ENCODE measurements at places on chromosomes 2 and 18.

DNA sequence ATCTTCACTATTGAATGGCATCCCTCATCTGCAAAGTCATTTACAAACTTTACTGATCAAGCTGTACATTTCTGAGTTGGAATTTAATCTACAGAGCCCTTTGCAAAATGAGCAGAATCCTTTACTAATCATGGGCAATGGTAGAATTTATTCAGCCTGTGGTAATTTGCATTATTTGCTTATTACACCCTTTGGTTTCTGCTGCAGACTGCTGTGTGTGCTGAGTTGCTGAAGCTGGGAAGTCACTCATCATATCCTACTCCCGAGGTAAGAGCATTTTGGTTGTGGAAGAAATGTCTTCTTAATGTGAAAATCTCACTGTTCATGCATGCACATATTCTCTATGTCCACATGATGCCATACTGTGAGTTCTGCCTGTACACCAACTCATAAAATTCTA is 357.4 kb upstream of the SLC39A10 start:
- no peak for DNase-seq

GRCh38 chr2:14756122-14756541 is 123.6 kb downstream of the LRATD1 start:
- DNase-seq = peak; percentile 3

DNA sequence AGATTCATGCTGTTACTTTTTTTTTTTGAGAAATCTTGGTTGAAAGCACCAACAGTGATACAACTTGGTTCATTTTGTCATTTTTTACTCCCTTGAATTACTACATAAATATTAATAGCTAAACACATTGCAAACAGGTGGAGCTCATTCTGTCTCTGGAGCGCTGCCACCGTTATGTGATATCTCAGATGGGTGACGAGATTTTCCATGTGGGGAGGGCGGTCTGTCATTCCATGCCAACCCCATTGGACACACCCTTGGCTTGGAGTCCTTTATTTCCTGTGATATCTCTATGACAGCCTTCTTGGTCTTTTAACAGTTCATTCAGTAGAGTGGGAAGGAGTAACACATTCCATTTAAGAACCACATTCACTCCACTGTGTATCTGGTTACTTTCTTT is 794.8 kb downstream of the SATB2 start:
- DNase-seq = no peak

- no peak for DNase-seq
Measured at GRCh38 chr2:132975193-132976105, 305.4 kb upstream of the LYPD1 start.

GRCh38 chr2:85812094-85812735 is 58.4 kb downstream of the ATOH8 start:
- DNase-seq = no peak

DNA sequence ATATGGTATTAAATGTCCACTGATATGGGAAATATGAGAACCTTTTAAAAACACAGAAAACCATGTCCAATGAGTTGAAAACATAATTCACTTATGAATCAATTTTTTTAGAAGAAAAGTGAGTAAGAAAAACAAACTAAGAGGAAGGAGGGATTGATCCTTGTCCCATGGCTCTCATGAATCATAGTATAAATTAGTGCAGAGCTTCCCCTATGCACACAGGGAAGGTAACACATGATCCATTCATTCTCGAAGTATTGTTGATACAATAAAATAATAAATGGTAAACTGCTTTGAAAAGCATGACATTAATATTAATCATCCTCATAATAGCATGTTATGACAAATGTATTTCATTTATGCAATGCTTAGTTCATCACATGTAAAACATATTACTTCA is 872.0 kb upstream of the CNTNAP5 start:
- no peak for DNase-seq

- no peak for DNase-seq
Measured at GRCh38 chr2:191009541-191010374, 4.2 kb downstream of the STAT1 start.

DNA sequence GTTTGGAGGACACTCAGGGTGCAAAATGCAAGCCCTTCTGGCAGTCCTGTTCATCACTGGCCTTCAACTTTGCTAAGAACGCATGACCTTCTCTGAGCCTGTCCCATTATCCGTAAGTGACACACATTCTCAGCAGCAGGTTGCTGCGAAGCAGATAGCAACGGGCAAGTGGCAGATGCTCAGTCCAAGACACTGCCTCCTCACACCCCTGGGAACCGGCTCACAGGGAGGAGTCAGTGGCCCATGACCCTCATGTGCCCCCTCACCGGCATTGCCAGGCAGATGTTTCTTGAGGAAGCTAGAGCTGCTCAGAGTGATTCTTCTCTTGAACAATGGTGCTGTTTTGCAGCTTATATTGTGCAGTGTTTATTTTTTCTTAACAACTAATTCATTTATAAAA is 737.2 kb upstream of the HS6ST1 start:
- no peak for DNase-seq

GRCh38 chr2:86794861-86795260 is 4.1 kb upstream of the CD8A start:
- DNase-seq = no peak

- no peak for DNase-seq
Measured at GRCh38 chr2:239348563-239349452, 52.0 kb downstream of the HDAC4 start.

DNA sequence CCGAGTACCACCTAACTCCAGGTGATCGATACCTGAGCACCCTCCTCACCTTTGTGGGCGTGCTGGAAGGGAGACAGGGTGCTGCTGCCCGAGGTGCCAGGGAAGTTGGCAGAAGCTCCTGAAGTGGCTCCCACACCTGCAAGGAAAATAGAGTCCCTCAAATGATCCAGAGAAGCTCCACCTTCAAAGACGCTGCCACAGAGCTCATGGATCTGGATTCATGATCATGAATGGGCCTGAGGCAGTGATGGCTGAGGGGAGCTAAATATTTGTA is 76.5 kb downstream of the EDAR start:
- no peak for DNase-seq

DNA sequence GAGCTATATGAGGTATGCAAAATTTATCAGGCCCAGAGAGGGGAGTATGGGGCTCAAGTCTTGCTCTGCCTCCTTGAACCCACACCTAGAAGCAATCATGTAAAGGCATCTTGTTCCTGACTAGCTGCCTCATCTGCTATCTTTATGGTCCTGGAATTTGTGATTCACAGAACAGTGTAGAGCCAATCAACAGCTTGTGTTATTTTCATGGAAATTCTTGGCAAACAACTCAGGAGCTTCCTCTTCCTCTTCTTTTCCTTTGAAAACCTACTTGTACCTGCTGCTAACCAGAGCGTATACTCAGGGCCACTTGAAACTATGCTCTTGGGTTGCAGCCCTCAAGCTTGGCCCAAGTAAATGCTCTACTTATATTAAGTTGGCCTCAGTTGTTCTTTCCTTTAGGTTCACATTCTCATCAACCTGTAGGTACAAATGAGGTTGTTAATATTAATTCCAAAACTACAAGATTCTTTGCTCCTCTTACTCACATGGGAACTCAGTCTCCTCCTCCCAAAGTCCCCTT is 3.5 kb upstream of the NOSTRIN start:
- DNase-seq = no peak

- no peak for DNase-seq
Measured at GRCh38 chr2:11411768-11412448, 54.1 kb downstream of the E2F6 start.

DNA sequence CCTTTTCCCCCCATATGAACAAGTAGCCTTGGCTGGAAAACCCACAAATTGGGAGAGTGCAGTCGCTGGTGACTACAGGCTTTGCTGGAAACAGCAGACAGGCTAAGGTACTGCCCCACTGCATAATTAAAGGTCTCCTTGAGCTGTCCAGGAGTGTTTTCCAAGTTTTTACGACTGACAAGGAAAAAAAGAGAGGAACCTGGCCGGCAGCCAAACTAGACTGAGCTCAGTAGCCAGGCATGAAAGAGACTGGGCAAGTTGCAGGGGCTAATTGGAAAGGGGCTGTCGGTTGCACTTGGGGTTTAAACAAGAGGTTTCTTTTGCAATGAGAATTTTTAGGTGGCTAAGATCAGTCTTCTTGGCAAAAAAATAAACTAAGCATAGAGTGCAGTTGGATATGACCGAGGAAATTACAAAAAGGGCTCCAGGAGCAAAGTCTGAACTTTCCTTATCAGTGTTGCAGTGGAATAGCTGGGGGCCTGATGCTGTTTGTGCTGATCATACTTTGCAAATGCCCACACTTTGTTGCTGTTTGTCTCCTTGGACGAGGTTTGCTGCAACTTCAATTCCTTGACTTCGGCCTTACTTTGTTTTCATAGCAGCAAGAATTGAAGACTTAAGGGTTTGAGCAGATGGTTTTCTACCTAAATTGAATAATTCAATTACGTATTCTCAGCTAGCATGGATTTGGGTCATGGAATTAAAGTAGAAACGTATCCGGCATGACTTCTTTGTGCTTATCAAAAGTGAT is 2.1 kb downstream of the GULP1 start:
- DNase-seq = no peak

DNA sequence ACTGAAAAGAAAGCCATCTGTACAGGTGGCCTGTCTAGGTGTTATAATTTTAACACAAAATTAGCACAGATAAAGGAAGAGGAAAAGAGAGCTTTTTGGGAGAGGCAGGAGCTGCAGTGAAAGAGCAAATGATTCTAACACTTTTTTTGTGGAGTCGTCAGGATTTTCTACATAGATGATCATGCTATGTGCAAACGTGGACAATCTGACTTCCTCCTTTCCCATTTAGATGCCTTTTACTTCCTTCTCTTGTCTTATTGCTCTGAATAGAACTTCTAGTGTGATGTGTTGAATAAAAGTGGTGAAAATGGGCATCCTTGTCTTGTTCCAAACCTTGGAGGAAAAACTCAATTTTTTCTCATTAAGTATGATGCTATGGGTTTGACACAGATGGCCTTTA is 334.5 kb downstream of the NBAS start:
- no peak for DNase-seq

DNA sequence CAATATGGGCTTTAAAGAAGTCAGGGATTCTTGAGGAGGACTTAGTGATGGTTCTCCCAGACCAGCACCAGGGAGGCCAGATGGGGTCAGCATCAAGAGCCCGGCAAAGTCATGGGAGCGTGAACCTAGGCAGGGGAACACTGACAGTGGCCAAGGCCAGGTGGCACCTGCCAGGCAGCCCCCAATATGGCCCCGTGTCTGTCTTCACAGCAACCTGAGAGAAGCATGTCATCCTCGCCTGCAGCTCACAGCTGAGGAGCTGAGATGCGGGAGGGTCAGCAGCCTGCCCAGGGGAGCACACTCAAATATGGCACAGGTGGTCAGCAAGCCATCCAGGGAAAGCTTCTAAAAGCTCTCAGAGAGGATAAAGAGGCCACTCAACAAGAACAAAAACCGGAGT is 105.7 kb upstream of the GPC1 start:
- DNase-seq = no peak

GRCh38 chr2:122491011-122491410 is 735.6 kb downstream of the TSN start:
- DNase-seq = no peak

DNA sequence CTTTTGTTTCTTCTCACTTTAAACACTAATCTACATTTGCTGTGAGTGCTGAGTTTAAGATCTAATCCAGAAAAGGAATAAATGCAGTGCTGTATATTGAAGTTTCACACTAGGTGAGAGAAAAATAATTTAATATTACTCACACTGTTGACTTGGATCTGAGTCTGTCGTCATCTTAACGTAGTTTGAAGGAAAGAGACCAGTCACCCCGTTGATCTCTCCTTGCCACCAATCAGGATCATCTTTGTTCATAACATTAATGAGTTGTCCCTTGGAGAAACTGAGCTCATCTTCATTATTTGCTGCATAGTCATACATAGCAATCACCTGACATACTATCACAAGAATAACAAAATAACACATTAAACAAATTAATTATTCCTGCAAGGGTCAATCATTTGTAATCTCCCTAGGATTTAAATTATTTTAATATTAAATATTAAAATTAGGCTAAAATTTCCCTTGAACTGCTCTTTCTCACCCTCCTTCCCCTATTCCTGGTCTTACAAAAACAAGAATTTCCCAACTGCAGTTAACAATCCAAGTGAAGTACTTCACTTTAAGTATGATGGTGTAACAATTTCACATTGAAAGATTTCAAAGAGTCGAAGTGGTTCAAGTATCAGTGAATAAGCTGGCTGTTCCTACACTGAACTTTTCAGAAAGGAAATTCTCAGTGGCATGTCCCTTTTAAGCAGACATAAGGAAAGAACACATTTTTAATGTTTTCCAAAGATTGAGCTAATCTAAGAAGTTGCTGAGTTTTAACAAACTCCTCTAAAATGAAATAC is 71.3 kb downstream of the FAM228A start:
- no peak for DNase-seq

DNA sequence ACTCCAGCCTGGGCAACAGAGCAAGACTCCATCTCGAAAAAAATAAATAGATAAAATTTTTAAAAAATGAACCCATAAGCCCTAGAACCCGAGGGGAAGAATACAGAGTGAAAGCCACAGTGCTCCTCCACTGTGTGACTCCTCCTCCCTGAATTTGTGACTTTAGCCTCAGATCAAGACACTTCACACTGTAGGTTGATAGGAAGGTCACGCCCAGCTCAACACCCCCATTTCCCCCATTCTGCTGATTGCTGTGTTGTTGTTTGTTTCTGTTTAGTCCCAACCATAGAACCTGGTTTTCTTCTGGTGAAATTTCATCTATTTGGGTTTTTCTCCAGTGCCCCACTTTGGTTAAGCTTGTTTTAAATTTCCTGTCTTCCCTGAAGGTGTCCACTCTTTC is 102.2 kb downstream of the VIT start:
- no peak for DNase-seq

DNA sequence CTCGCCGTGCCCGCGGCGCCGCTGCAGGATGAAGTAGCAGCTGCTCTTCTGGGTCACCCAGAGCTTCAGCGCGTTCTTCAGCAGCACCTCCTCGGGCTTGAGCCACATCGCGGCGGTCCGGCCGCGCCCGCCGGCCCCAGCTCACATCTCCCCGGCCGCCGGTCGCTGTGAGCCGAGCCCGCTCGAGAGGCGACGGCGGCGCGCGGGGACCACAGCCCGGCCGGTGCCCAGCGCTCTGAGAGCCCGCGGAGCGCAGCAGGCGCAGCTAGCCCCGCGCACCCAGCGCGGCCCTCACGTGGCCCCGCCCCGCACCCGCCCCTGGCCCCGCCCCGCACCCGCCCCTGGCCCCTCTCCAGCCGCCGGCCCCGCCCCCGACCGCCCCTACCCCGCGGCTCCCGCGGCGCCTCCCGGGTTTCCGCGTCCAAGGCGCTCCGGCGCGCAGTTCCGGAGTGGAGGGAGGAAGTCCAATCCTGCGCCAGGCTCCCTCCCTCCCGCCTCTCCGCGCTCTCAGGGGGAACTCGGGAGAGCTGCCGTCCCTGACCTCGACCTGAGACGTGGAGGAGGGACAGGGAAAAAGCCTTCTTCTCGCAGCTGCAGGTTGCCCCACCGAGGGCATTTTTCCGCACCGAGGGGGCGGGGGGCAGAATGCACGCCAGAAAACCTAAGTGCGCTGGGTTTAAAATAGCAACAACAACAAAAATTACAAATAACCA is at the start of gene TBC1D8:
TBC1D8 (minus strand) TSS at position 237 of the 713 bp plus-strand sequence; CDS start at position 108, 129 bp downstream.
- DNase-seq = peak; percentile 26

All from AG04450 (cell line).